Anterior cingulate cortex (tissue), 58 donors: ENCODE measurements at places on chromosomes 13 and 19.
A peak's percentile ranks its signal among the peaks of the same experiment; 100 is the strongest.

GRCh38 chr19:12885749-12886650, 1.0 kb downstream of the KLF1 start:
- DNase-seq = no peak

DNA sequence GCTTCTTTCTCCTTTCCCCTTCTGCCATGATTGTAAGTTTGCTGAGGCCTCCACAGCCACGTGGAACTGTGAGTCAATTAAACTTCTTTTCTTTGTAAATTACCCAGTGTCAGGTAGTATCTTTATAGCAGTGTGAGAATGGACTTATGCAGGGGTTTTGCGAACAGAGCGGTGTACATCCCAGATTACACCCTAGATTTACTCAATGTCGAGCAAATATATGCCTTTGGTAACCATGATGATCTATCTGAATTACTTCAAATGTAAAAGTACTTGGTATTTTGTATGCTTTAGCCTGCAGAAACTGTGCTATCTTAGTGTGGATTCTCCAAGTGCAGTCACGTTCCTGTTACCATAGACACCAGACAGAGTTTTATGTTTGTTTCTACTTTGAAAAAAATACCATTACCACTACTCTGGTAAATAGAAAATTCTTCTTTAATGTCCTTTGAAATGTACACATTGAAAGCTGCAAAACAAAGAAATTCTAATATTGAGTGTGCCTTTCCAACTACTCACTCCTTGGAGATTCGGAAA, 510.4 kb upstream of the ARGLU1 start:
- DNase-seq = no peak

GRCh38 chr19:29941828-29942403, at the start of gene URI1:
TSS of gene URI1 (plus strand) at chr19:29942239. CDS start at chr19:29942548, 309 bp downstream.
- DNase-seq = peak; percentile 85

GRCh38 chr13:51923983-51924539, 62.3 kb downstream of the CCDC70 start:
- DNase-seq = no peak

DNA sequence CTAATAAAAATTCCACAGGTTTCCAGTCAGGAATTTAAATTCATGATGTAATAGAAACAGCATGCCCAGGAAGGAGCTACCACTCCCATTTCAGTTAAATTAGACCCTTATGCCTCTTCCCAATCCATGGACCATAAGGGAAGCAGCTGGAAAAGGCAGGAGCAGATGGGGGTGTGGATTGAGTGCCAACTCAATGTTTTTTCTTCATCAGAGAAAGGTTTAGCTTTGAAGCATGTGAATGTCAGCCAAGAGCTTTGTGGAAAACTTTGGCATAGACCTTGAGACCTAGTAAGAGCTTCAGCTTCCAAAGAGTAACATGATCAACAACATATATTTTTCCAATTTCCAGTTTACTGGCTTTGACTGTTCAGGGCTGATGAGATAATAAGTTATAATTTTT, 2139.9 kb downstream of the PCDH9 start:
- DNase-seq = no peak

GRCh38 chr19:1474765-1475351, 4.2 kb downstream of the C19orf25 start:
- DNase-seq = no peak
